ENCODE measurements at places on chromosomes 2 and 18.

DNA sequence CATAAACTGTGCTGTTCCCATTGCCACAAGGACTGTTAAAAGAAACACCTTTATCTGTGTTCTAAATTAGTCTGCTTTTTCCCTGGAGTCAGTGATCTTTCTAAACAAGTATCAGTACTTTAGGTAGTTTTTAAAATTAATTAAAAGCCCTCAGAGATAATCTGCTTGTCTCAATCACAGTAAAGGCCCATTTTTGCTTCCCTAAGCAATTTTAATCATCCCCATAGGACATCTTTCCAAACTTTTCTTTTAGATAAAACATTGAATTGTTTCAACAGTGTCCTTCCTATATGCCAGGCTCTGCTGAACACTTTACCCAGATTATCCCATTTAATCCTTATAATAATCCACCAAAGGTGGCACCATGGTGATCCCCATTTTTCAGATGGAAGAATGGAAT lies 3.9 kb downstream of the ERICH2 start:
- no peak for DNase-seq

- DNase-seq, result no peak
These were observed 107.5 kb downstream of the DTNA start for GRCh38 chr18:34817636-34818035.

DNA sequence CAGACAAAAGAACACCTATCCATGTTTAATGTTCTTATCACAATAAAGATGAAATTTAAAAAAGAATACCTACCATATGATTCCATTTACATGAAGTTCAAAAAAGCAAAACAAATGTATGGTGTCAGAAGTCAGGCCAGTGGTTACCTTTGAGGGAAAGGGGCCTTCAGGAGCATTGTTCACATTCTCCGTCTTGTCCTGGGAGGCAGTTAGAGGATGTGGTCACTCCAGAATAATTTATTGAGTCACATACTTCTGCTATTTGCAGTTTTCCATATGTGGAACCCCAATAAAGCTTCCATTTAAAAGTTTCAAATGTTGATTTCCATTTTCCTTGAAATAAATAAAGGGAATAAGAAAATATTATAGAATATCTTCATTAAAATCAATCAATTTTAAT lies 41.6 kb upstream of the POU3F3 start:
- DNase-seq, result no peak

DNA sequence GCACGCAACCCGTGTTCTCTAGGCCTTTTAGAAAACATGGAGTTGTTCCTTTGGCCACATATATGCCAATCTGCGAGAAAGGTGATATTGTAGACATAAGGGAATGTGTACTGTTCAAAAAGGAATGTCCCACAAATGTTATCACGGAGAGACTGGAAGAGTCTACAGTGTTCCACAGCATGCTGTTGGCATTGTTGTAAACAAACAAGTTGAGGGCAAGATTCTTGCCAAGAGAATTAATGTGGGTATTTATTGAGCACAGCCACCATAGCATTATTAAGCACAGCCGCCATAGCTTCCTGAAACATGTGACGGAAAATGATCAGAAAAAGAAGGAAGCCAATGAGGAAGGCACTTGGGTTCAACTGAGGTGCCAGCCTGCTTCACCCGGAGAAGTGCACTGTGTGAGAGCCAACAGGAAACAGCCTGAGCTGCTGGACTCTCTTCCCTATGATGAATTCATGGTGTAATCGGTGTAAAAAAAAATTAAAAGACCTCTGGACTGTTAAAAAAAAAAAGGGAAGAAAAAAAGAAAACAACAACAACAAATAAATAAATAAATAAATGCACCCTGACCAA lies 29.0 kb upstream of the REL start:
- no peak for DNase-seq

DNA sequence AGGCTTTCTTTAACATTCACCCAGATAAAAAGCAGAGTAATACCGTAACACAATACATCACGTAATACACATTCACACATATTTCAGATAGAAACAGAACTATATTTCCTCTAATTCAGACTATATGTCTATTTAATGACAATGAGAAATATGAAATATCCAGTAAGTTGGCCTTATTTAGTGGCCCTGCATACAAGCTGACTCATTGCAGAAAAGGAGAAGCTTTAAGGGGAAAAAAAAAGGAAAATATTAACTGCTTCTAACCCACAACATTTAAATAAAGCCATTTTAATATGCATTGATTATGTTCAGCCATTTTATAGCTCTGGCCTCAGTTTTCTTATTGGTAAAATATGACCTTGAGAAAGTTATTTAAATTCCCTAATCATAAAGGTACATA lies 94.8 kb downstream of the PPP1R1C start:
- no peak for DNase-seq

DNA sequence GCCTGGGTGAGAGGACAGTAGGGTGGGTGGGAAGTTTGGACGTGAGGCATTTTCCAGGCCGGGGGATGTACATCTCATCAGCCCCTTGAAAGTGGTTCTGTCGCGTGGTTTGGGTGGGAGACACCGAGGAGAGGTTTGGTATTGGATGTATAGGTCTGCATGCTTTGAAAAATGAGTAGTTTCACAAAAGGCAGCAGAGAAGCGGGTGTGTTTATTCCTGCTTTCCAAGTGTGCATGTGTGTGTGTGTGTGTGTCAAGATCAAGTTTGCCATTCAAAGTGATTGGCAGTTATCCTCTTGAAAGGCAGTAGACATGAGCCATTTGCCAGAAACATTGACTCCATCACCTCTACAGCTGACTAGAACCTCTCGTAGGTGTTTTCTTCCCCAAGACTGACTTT lies 423.1 kb upstream of the POU3F3 start:
- DNase-seq, result no peak

Data from EL (cell line).